ENCODE measurements at places on chromosomes 7 and 10.

DNA sequence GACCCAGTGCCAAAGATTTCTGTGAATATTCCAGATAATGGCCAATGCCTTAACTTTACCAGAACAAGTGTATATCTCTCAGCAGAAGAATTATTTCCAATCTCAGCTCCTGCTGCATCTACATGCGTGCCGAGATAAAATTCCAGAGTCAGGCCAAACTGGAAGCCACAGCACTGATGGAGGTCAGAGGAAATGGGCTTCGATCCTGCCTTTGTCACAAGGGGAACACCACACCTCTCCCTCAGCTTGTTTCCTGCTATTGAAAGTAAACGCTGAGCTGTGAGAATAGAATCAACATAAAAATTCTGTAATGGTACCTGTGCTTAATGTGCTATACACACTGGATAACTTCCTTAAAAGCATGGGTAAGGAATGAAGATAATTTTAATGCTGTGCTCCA, 255.5 kb downstream of the NEBL start:
- DNase-seq, result no peak

- DNase-seq, result no peak
These were observed 2.5 kb downstream of the PDLIM1 start for GRCh38 chr10:95288303-95288702.

GRCh38 chr7:84841809-84842208, 345.0 kb downstream of the SEMA3D start:
- no peak for DNase-seq

GRCh38 chr7:913736-914520, 37.6 kb downstream of the GET4 start:
- no peak for DNase-seq

DNA sequence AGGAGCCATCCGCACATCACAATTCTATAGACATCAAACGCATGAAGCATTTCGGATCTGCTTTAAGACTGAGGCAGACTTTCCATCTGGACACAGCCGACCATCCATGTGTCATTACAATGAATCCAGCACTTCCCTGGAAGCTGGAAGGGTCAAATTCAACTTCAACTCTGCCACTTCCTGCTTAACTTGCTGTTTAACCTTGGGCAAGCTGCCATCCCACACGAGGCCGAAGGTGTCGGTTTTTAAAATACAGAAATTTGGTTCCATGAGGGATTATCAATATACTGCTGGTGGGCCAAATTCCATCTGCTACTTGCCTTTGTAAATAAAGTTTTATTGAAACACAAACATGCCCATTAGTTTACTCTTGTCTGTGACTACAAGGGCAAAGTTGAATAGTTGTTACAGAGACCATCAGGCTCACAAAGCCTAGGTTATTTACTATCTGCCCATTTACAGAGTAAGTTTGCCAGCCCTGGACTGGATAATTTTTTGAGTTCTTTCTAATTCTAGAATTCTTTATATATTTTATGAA, 134.6 kb downstream of the FAM204A start:
- no peak for DNase-seq

DNA sequence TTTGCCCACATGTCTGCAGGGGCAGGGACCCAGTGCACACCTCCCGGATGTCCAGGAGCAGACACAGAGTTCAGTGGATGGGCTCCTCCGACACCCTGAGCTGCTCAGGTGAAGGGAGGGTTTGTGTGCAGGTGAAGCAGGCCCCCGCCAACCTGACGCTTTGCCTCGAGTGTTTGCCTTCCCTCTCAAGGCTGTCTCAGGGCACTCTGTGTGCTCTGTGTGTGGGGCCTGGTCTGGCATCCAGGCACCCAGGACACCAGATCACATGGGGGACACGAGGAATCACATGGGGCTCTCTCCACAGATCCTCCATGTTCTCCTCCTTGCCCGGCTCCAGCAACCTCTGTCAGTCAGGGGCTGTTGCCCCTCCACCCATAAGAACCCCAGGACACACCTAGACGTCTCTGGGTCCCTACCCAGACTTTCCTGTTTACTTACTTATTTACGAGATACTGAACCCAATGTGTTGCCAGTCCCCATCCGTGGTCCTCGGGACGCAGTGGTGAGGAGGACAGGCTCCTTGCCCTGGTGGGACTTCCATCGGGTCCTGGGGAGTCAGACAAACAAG, 99.5 kb downstream of the HTR5A start:
- DNase-seq, result no peak

DNA sequence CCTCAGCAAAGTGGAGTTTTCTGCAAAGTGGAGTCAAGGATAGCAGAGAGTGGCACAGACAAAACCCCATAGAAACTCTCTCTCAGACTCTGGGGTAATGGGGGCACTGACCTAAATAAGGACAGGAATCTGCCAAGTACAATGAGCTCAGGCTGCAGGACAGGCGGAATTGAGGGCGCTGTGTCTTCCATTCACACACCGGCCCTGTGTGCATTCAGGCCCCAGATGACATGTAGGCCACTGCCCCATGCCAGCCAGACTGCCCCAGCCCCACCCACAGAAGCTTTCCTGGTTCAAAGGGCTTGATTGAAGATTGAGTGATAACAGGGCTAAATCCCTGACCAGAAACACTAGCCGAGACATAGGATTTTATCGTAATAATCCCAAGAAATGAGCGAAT, 52.7 kb downstream of the EEPD1 start:
- no peak for DNase-seq

DNA sequence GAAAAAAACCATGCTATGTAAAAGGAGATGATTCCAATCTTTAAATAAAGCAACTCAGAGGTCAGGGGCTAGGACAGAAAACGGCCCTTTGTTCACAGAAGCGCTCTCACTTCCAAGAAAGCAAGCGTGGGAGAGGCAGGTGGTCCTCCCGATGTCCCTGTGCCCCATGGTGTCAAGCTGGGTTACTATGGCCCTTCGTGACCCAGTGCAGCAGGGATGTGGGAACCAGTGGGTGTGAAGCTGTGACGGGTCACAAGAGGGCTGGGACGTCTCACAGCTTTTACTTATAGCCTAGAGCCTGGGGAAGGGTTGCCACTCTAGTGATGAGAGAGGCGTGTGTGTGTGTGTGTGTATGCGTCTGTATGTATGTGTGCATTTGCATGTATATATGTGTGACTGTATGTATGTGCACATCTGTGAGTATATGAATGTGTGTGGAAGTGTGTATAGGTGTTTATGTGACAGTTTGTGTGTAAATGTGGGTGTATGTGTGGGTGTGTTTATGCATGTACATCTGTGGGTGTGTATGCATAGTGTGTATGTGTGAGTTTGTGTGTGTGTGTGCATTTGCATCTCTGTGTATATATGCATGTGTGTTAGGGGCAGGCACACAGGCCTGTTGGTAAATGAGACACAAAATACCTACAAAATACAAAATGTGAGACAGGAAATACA, 25.2 kb downstream of the HTRA1 start:
- no peak for DNase-seq

DNA sequence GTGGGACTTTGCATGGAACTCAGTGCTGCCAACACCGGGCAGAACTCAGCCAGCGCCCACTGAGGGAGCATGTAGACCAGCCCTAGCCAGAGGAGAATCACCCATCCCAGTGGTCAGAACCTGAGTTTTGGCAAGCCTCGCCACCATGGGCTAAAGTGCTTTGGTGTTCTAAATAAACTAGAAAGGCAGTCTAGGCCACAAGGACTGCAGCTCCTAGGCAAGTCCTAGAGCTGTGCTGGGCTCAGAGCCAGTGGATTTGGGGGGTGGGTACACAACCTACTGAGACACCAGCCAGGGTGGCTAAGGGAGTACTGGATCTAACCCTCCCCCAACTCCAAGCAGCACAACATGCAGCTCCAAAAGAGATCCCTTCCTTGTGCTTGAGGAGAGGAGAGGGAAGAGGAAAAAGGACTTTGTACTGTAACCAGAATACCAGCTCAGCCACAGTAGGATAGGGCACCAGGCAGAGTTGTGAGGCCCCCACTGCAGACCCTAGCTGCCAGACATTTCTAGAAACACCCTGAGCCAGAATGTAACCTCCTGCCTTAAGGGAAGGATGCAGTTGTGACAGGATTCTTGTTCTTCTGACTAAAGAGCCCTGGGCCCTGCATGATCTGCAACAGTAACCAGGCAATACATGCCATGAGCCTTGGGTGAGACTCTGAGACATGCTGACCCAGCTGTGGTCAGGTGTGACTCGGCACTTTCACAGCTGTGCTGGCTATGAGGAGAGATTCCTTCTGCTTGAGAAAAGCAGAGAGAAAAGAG, 24.4 kb downstream of the GSDME start:
- DNase-seq, result no peak

GRCh38 chr7:1839701-1840100, 169.6 kb downstream of the ELFN1 start:
- DNase-seq, result no peak

DNA sequence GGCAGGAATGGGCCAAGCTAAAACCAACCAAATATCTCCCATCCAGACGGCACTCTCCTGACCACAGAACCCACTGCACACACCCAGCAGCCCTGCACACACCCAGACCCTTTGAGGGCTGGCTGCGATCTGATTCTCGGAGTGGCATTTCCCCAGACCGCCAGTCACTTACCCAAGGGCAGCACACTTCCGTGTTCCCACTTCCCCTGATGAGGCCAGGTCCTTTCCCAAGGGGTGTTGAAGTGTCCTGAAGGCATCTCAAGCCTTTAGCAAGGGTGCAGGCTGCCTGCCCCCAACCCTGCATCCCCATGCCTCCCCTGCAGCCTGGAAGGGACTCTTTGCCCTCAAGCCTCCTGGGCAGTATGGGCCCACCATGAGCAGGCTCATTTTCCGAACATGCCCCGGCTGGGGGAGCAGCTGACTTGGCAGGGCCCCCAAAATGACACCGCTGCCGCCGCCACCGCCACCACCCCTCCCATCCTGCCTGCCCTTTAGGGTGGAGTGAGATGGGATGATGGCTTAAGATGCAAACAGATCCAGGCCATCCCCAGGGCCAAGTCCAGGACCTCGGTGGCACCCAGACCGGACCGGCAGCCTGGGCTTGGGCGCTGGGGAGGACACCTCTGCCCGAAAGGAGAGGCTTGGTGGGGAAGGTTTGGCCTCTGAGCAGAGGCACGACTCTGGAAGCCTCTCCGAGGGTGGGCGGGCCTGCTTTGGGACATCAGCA, 159.8 kb downstream of the NRF1 start:
- DNase-seq, result peak; percentile 69

DNA sequence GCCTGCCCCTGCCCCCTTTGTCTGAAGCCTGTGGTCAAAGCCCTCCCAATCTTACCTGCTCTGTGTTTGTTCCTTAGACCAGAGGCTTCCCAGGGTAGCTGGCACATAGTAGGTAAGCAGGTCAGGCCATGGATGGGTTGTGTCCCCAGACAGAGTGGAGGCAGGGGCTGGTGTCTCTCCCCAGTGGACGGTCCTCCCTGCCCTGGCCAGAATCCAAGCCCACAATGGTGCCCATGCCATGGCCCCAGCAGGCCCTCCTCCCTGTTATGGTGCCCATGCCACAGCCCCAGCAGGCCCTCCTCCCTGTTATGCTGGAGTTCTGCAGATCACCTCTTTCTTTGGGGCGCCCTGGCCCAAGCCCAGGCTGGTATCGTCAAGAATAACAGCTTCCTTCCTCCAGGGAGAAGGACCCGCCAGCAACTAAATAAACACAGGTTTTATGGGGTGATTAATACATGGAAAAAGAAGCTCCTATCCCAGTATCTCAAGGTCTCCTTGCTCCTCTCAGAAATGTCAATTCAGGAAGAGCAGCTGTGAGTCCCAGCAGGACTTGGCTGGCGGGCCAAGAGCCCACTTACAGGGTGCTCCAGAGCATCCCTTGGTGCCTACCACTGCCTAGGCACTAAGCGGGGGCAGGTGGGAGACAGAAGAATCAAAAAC, 82.0 kb downstream of the NEURL1 start:
- DNase-seq, result no peak

GRCh38 chr7:101362334-101363195, at the start of gene COL26A1:
Gene COL26A1 (plus strand): TSS chr7:101362875. CDS start chr7:101363033, 158 bp downstream.
- DNase-seq, result peak; percentile 25

GRCh38 chr7:54330216-54330800, 211.9 kb upstream of the VSTM2A start:
- no peak for DNase-seq

DNA sequence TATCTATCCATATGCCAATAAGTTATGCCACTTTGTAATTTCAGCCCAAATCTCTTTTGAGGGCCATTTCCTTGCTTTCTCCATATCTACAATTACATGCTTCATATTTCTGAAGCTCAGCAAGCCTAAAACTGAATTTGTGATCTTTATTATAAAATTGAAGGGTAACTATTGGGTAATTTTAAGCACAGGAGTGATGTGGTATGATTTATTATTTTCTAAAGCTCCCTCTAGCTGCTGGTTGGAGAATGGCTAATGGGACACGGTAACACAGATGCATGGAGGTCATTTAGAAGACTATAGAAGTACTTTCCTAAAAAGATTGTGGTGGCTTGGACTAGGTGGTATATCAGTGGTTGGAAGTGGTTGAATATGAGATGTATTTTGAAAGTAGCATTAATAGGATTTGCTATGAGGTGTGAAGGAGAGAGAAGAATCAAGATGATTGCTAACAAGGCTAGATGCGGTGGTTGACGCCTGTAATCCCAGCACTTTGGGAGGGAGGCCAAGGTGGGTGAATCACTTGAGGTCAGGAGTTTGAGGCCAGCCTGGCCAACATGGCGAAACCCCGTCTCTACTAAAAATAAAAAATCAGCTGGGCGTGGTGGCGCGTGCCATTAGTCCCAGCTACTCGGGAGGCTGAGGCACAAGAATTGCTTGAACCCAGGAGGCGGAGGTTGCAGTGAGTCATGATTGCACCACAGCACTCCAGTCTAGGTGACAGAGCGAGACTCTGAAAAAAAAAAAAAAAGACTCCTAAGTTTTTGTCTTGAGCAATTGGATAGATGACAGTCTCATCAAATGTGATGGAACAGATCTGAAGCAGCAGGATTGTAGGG, 13.9 kb downstream of the KLHDC10 start:
- DNase-seq, result peak; percentile 43

DNA sequence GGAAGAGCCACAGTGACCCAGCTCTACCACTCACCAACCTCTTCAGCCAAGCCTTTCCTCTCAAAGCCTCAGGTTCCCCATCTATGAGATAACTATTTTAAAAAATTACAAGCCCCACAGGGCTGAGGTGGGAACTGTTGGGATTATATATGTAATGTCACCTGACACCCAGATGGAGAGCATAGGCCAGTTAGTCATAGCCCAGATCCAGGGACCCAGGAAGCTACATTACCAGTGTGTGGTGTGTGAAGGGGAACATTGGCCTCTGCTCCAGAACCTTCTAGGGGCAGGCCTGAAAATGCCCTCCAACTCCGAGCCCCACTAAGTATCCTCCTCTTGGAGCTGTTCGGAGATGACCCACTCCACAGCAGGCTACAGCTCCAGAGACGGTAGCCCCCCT, 162.4 kb downstream of the NRF1 start:
- no peak for DNase-seq

GRCh38 chr7:50226669-50227068, 77.8 kb upstream of the IKZF1 start:
- DNase-seq, result no peak

DNA sequence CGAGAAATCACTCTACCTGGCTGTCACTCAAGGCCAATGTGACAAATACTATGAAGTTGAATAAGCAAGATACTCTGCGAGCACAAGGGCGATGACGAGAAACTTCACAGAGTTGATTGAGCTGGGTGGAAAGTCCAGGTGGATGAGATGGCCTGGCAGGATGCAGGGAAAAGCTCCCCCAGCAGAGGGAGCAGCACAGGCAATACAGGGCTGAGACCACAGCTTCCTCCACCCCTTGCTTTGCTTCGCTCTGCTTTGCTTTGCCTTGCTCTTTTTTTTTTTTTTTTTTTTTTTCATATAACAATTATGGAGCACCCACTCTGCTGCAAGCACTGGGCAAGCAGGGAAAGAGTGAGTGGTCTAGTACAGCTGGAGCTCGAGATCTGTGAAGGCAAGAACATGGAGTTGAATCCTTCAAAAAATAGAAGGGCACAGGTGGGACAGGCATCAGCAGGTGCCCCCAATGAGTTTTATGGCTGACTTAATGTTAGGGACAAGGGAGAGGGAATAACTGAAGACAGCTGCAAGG, 88.3 kb downstream of the CABCOCO1 start:
- DNase-seq, result peak; percentile 73

Data from suppressor macrophage treated with lipopolysaccharide for 1 hour (primary cell).